ENCODE measurements at places on chromosomes 6 and 20.

- DNase-seq = no peak
Observed at GRCh38 chr6:65289491-65289890, 417.5 kb downstream of the EYS start.

- no peak for DNase-seq
Observed at GRCh38 chr20:37922016-37922415, 19.1 kb downstream of the VSTM2L start.

GRCh38 chr6:44016131-44016870, 111.0 kb downstream of the MRPL14 start:
- DNase-seq = no peak

DNA sequence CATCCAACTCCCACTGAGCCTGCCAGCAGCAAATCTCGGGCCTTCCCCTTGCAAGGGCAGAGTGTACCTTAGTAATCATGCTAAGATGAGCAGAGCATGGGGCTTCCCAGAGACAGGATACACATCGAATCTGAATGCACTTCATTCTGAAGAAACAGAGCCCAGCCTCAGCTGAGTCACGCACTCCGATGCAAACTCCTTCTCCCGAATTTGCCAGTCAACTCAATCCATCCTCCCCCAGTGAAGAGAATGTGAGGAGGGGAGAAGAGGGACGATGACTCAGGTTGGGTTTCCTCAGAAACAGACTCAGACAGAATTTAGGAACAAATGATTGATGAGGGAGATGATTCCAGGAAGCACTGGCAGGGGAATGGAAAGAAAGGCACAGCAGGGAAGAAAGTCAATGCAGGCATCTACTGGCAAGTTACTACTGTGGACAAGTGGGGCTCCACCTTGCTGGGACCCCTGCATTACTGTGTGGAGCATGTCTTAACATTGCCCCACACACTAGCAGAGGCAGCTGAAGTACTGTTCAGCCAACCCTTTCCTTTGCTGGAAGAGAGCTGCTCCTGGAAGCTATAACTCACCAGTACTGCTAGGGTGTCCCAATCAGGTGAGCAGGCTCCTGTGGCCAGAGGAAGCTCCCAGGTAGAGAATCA, 251.6 kb downstream of the ADGB start:
- DNase-seq = no peak

- DNase-seq = no peak
Observed at GRCh38 chr6:43900916-43901732, 131.1 kb downstream of the VEGFA start.

GRCh38 chr20:51121901-51122412, 99.0 kb upstream of the KCNG1 start:
- no peak for DNase-seq

GRCh38 chr6:168851460-168852375, 401.9 kb downstream of the THBS2 start:
- no peak for DNase-seq

GRCh38 chr20:21053002-21053762, 53.0 kb downstream of the LINC00237 start:
- DNase-seq = no peak

DNA sequence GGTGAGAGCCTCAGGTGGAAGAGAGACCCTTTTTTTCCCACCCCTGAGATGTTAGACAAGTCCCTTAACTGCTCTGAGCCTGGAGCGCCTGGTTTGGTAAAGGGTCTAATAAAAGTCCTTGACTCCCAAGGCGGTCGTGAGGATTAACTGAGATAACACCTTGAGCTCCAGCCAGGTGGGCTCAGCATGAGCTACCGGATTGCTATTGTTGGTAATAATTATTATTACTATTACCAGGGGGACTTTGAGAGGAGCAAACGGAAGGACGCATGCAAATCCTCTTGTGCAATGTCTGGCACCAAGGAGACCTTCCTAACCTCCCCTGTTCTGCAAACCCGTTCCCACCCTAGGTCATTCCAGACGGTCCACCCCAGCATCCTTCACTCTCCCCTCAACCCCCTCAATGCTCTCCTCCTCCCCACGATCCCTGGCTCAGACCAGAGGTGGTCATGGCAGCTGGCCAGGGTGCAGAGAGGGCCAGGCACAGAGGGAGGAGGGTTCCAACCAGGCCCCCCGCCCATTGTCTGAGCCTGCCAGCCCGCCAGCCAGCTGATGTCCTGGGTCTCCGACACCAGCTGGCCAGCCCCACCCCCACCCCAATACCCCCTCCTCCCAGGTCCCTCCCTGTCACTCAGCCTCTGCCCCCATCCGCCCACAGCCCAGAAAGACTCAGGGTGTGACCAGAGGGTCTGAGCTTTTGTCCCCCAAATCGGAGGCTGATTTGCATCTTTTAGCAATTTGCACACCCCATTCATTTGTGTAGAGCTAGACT, 14.3 kb upstream of the CBFA2T2 start:
- DNase-seq = peak; percentile 85

DNA sequence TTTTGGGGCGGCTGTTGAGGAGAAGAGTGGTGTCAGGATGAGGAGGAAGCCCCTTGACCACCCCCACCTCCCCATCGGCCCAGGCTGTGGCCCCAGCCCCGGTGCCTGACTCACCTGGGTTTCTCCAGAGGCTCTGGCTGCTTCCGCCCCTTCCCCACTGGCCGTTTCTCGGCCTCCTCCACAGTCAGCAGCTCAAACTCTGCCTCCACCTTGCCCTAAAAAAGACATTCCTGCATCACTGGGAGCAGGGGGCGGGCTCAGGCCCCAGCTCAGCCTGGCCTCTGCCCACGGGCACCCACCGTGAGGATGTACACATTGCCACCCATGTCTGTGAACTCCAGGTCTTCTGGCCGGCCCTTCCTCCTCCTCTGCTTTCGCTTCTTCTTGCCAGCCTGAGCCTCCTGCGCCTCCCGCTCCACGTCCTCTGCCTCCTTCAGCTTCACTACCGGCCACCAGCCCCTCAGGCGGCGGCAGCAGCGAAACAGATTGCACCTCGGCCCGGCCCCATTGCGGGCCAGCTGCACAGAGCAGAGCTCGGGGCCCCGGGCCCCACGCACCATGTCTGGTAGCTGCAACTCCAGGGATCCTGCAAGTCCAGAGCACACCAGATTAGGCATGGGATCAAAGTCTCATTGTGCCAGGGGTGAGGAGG, 17.3 kb downstream of the ERGIC3 start:
- DNase-seq = no peak

DNA sequence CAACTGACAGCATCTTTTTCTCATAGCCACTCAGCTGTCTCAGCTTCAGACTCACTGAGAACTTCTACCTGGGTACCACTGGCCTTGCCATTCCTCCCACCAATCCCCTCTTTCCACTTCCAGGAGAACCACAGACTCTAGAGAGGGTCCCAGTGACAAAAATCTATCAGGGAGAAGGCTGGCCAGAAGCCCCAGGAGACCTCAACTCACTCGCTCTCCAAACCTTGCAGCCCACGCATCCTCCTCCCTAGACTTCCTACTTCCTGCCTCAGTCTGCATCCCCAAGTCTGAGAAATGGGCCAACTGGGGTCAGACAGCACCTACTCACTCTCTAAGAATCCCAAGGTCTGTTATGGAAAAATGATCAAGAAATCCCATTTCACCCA, 1.2 kb downstream of the TMEM239 start:
- no peak for DNase-seq

DNA sequence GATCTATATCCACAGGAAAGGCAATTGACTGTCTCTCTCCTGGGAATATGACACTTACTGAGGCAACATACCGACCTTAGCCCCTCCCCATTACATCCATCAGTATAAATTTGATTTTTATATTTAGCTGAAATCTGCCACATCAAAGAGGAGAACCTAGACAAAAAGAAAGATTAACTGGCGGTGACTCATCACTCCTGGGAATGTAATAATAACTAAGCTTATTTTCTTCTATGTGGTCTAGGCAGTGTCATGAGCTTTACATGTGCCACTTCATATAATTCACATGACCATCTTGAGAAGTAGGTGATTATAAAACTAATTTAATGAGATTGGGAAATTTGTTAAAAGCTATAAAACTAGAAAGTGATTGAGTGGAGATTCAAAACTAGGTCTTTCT, 520.0 kb upstream of the HS3ST5 start:
- DNase-seq = no peak

GRCh38 chr20:50580842-50581544, 70.8 kb downstream of the PTPN1 start:
- DNase-seq = no peak

DNA sequence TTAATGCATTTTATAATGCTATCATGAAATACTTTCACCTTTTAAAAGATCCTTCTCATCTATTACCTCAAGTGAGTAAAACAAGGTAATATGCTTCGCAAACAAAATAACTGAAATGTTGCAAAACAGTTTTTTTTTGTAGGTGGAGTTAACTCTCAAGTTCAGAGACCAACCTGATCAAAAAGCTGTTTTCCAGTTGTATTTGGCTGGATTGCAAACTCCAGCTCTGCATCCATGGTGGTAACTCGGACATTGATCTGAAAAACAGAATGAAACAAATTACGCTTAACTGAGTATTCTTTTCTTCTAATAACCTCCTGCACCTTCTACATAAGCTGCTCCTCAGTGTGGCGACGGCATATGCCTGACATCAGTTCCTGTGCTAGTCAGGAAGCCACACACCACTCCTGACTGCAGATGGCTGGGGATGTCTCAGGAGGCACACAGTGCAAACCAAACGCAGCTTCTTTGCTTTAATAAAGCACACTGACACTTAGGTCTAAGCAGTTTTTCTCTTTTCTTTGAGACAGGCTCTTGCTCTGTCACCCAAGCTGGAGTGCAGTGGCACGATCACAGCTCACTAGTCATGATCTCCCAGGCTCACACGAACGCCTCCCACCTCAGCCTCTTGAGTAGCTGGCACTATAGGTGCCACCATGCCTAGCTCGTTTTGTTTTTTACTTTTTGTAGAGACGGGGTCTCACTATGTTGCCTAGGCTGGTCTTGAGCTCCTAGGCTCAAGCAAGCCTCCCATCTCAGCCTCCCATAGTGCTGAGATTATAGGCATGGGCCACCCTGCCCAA, 29.9 kb downstream of the EZR start:
- DNase-seq = no peak

- DNase-seq = no peak
Observed at GRCh38 chr20:3933218-3933617, 44.0 kb downstream of the PANK2 start.

- DNase-seq = no peak
Observed at GRCh38 chr6:143901885-143902750, 37.8 kb downstream of the ZC2HC1B start.

GRCh38 chr6:89079511-89080234, 878 bp upstream of the PNRC1 start:
- no peak for DNase-seq

GRCh38 chr6:140269591-140270165, 895.2 kb upstream of the CITED2 start:
- DNase-seq = no peak

DNA sequence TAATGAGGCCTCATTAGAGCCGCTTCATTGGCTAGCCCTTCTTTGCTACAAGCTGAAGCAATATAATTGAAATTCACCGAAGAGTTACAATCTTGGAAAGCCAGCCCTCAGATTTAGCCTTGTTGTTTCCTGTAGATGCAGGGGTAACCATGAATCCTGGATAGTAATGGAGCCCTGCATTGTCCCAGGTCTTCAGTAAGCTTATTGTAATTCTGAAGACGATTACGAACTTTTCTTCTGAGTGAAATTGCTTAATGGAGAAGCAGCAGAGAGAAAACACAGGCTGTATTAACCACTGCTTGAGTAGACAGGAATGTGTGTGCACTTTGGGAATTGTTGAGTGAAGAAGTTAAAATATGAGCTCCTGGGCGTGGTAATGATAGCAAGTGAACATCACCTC, 26.3 kb upstream of the NAA20 start:
- no peak for DNase-seq

- no peak for DNase-seq
Observed at GRCh38 chr6:125183391-125183790, 29.8 kb downstream of the TPD52L1 start.

DNA sequence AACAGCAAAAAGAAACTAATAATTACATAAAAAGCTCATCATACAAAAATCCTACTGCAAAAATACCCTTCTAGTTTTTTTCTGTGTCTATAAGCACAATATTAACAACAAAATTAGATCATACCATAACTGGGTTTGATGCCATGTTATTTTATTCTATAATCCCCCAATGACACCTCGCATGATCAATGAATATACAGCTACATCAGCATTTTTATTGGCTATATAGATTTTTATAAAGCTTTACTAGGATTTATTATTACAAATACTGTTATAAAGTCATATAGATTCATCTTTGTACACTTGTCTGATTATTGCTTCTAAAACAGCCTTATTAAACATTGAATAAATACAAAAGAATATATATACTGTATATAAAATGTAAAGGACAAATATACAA, 45.1 kb upstream of the GLP1R start:
- no peak for DNase-seq

DNA sequence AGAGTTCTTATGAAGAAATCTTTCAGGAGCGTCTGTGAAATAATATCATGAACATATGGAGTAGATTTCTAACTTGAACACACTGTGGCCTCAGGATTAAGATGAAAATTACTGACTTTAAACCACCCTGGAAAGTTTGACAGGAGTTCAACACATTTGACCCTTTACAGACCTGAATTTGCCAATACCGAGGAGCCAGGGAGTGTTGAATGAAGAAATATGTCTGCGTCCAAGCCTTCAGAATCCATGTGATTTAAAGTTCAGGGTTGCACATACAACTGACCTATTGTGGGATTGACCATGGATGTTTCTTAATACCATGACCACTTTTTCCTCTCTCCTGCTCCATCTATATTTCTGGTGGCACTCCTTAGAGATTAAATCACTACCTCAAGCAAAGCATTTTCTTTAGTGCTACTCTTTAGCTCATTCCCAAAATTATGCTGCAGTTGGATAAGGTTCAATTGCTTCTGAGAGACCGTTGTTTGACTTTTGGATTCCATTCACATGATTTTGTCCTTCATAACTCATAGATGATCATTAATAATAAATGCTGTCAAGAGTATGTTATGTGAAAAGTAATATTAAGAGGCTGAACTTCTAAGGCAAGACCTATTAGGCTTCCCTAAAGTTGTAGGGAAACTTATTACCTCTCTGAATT, 57.4 kb downstream of the PRL start:
- DNase-seq = no peak

- no peak for DNase-seq
Observed at GRCh38 chr20:47710665-47711045, 74.6 kb downstream of the SULF2 start.

- DNase-seq = no peak
Observed at GRCh38 chr6:80438772-80439171, 332.3 kb downstream of the BCKDHB start.

GRCh38 chr20:39756828-39757227, 794.7 kb downstream of the DHX35 start:
- DNase-seq = no peak

DNA sequence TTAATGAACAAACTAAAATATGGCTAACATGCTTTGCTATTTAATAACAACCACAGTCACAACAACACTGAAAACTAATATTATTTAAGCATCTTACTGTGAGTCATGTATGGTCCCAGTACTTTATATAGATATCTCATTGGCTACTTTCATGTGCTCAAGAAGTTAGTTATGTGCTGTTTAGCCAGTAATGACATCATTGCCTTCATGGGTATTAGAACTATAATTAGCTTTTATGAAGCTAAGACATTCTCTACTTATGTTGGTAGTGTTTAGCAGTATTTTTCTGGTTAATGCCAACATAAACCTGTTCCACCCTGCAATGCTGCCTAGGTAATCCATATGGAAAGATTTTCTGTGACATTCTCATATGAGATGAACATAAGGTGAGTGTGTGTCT, 56.1 kb downstream of the ADGRG6 start:
- no peak for DNase-seq
